ENCODE measurements at places on chromosomes 7 and 10.

DNA sequence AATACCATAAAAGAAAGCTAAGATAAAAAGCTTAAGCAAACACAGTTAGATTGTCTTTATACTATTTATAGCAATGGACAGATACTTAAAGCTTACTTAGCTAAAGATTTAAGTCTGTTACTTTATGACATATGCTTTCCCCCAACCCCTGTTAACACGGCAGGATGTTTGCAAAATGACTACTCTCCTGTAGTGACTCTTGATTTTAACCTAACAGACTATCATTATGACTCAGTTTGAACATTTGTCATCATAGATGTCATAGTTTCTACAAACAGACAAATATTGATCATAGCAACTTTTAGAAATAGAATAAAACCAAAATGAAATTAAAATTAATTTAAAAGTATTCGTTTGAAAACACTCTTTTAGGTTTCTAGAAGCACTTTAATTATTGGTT is 7.8 kb upstream of the COMMD3 start:
- DNase-seq, result no peak

DNA sequence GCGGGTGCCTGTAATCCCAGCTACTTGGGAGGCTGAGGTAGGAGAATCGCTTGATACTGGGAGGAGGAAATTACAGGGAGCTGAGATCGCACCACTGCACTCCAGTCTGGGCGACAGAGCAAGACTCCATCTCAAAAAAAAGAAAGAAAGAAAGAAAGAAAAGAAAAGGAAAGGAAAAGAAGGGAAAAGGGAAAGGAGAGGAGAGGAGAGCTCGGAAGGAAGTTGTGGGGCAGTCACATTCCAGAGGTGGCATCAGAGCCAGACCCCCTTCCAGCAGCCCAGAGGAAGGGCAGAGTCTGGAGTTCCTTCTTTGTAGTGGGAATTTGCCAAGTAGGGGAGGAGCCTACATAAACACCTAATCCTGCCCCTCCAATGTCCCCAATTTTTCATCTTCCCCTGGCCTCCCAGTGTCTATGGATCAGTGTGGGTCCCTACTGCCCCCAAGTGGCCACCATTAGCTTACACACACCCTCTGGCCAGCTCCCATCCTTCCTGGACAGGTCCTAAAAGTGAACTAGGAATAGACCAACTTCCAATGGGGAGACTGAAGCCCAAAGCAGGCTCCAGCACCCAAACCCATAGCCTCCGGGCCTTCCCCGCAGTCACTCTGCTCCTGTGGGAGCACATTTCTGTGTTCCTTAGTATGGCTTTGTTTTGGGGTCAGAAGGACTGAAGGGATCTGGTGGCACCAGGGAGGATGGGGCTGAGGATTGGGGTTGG is 39.6 kb upstream of the HSPB1 start:
- no peak for DNase-seq

GRCh38 chr7:144786522-144786921 is 49.3 kb downstream of the TPK1 start:
- DNase-seq, result no peak

GRCh38 chr7:77396894-77397547 is 19.1 kb downstream of the GSAP start:
- DNase-seq, result no peak

DNA sequence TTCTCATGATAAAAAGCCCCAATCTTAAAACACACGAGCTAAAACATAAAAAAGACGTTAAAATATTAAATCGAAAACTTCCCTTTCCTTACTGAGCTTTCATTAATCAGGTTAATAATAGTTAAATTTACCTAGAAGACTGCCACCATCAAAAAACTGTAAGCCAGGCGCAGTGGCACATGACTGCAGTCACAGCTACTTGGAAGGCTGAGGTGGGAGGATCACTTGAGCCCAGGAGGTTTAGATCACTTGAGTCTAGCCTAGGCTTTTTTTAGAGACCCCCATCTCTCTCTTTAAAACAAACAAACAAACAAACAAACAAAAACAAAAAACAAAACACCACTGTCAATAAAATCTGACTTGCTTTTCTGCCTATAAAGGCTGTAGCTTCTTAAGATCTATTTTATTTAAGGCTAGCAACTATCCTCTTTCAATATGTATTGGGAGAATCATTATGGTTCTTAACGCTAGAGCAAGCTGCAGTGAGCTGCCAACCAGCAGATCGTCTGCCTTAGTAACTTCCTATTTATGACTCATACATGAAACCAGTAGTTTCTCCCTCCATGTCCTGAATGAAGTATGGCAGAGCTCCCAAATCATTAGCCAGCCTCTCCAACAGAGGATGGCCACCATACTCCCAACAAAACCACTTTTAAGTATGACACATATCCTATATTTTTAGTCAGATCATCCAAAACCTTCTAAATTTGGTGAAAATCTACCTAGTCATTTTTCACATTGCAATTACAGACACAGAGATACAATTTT is 163.7 kb downstream of the SRPK2 start:
- DNase-seq, result peak; percentile 18

- DNase-seq, result no peak
Observed at GRCh38 chr10:122293961-122294380, 22.9 kb downstream of the BTBD16 start.

GRCh38 chr7:134154581-134155130 is 27.5 kb downstream of the LRGUK start:
- DNase-seq, result no peak

DNA sequence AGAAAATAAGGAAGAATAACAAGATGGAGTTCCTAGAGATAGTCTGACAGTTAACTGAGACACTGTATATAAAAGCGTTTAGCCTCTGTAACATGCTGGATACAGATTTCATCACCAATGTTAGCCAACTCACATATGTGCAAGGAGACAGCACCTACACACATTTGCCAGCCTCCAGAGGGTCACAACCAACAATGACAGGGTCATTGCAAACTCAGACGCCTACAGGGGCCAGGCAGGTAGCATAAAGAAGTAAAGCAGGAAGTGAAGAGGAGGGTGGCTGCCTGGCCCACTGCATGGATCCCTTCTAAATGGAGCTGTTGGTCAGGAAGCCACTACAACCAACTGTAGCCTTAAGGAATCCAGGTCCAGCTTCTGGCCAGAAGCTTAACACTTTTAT is 50.4 kb downstream of the NRAP start:
- no peak for DNase-seq
